Activated CD8-positive, alpha-beta memory T cell treated with anti-CD3 and anti-CD28 coated beads for 4 hours (primary cell): ENCODE measurements at places on chromosomes 7 and 10.

DNA sequence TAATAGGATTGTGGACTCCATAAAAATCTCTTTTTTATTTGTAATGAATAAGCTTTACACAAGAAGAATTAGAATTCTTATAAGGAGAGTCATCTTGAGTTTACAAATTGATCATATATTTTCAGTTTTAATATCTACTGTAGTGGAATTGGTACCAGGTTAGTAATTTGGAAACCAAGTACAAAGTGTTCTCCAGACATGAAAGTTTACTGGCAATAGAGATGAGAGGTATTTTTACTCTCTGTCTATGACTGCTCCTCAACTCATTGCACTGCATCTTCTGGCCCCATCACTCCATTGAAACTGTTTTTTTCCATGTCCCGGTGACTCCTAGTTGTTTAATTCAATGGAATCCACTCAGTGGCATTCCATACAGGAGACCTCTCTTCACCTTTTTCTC is 164.5 kb upstream of the SMIM30 start:
- DNase-seq = no peak

DNA sequence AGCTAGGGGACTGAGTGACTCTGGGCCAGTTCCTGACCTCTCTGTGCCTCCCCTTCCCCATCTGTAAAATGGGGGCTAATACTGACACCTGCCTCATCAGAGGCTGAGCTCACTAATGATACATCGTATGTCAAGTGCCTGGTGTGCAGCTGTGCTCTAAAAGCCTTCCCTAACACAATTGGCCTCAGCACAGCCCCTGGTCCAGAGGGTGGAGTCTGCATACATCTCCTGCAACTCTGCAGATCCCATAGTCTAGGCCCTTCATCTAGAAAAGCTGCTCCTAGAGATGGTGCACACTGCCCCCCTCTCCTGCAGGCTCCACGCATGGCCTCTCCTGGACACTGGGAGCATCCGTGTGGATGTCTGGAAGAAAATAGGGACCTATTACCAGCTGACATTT is 255.0 kb downstream of the RPS24 start:
- no peak for DNase-seq

GRCh38 chr10:130885021-130885655 is 426.4 kb downstream of the TCERG1L start:
- DNase-seq = no peak

DNA sequence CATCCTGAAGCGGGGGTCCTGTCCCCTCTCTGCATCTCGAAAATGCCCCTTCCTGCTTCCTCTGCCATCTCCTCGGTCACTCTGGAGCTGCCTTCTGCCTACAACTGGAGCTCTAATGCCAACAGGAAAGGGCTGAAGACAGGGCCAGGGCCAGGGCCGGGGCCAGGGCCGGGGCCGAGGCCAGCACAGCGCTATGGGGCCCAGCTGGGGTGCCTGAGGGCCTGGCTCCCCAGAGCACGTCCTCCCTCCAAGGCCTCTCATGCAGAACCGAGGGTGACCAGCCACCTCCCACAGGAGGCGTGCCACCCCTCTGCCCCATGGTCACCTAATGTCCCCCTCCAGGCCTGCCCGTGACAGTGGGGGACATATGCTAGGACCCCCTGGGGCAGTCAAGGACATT is 155.7 kb downstream of the PRKAG2 start:
- no peak for DNase-seq

DNA sequence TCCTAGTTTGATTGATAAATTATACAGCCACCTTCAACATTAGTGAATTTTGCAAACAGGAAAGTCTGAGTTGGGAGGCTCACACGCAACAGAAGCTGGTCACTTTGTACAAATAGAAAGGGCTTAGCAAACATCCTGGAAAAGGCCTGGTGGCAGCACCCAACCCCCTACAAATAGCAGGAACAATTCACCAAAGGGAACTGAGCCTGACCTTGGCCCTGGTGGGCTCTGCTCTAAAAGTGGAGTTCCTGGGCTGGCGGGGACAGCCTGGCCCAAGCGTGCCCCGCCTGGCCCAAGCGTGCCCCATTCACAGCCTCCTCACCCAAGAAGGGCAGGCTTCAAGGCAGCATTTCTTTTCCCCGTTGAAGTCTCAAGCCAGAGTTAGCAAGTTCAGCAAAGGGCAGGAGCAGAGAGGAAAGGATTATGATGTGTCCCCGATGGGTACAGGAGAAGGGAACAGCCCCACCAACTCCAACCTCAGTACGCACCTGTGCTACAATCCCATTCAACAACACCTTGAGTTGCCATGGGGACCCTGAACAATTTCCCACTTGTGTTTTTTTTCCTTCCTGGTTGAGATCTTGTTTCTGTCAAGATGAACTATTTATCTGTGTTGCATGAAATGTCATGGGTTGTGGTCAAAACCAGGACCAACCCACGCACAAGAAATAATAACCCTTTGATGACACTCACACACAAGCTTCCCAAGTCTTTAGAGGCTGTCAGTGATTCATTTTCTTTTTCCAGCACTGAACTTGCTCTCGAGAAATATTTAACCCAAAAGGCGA is 43.4 kb downstream of the RGS10 start:
- no peak for DNase-seq

GRCh38 chr7:534959-535358 is 15.3 kb upstream of the PDGFA start:
- no peak for DNase-seq

- no peak for DNase-seq
These were observed 42.8 kb upstream of the TECTB start for GRCh38 chr10:112240441-112240840.

DNA sequence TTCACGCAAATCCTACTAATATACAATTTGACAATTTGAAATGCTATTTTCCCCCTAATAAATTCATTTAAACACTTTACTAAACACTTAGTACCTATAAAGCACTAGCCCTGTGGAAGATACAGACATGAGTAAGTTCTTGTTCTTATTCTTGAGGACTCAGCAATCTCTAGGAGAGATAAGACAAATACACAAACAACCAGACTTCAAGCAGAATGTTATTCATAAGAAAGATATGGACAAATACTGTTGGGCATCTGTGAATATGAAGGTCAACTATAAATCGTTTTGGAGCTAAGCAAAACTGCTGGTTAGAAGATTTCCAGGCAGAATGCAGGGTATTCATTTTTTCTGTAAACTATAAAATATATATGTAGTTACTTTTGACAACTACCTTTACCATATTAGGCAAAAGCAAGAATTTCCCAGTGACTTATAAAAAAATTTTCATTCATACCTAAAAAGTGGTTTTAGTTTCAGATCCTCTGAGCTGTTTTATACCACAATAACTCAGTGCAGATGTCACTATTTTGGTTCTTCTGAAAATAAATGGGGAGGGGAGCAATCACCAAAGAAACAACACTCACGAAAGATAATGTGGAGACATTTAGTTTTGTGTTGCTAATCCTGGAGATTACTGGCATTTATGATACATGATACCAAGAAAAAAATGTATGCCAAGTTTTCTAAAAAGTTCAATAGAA is 3.8 kb downstream of the VPS41 start:
- no peak for DNase-seq

DNA sequence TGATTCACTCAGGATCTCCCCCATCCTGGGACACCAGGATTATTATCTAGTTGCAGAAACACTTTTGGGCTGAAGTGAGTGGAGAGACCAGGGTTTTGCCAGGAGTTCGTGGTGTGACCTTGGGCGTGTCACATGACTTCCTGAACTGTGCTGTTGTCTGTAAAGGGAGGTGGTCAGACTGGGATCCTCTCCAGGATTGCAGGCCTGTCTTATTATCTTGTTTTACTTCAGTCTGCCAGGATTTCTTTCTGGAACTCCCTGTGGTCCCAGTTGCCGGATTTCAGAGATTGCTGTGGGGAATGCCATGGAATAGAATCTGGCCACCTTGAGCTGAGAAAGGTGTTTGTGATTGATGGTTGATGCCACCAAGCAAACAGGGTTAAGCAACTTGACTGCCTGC is 35.8 kb downstream of the CRCP start:
- no peak for DNase-seq

DNA sequence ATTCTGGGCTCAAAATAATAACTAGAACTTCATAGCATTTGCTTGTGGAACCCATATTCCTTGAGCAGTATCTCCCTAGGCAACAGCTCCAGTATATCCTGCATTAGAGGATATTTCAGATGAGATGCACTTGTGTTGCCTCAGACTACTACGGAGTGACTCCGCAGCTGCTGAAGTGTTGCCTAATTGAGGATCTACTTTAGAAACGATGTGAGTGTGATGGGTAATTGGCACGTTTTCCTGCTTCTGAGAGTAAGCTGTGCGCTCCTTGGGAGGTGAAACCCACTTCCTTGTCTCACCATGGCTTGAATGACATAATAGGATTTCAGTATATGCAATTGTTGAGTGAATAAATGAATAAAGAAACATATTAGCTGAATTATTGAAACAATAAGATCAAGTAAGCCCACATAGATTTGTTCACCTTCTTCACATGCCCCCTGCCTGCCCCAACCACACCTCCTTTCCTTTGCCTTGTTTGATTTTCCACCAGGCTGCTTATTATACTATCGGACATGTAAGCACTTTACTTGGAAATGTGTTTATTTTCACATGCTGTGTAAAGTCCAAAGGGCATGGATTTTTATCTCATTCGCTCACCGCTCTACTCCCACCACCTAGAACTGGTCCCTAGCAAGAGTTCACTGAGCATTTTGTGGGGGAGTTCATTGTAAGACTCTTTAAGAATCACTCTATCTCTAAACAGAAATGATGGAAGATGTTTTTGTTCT is 303.8 kb downstream of the KCNMA1 start:
- no peak for DNase-seq

- DNase-seq = no peak
These were observed 228.3 kb upstream of the TEX47 start for GRCh38 chr7:89023877-89024276.

DNA sequence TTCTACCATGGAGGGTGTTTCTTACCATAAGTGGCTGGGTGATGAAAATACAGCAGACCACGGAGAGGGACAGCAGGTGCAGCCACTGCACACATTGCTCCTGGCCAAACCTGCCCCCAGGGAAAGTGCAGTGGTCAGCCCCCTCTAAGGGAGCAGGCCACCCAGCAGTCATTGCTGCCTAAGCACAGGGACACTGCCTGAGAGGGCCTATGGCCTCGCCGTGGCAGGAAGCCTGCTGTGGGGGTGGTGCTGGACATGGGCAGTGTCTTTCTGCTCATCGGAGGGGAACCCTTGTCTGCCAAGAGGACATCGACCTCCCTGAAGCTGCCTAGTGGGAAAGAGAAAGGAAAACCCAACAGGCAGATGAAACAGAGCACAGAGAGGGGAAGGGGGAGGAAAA is 118.3 kb downstream of the PKD1L1 start:
- DNase-seq = no peak

DNA sequence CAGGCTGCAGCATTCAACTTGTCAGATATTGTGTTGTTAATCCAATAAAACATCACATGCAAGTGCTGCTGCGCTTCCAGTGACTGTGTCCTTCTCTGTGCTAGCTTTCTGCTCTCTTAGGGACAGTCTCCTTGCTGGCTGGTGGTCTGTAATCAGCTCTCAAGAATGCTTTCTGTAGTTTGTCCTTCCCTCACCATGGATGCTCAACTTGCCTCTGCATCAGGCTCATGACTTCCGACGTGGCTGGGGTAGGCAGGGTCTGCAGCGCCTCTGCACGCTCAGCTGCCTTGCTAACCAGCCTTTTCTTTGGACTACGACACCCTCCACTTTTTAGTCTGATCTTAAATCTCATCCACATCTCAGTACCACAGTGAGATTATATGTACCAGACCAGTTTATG is 58.3 kb downstream of the MMRN2 start:
- no peak for DNase-seq

DNA sequence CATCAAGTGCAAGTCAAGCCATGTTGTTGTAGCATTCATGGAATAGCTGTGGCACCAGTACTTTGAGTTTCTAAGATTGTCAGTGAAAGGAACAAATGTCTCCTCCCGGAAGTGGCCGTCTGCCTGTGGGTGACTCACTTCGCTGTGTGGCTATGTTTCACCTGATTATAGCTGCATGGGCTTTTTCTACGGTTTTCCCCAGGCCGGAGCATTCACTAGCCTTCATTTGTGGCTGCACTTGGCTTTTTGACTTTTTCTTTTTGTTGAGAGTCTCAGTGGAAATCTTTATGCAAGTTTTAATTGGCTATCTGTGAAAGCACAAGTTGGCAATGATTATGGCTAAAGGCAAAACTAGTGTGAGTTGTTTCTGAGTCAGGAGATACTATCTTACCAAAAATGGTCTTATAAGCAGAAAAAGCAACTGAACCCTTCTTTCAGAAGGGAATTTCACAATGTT is 35.0 kb downstream of the SRI start:
- DNase-seq = no peak

- no peak for DNase-seq
These were observed 128.0 kb downstream of the KCND2 start for GRCh38 chr7:120400806-120401455.

DNA sequence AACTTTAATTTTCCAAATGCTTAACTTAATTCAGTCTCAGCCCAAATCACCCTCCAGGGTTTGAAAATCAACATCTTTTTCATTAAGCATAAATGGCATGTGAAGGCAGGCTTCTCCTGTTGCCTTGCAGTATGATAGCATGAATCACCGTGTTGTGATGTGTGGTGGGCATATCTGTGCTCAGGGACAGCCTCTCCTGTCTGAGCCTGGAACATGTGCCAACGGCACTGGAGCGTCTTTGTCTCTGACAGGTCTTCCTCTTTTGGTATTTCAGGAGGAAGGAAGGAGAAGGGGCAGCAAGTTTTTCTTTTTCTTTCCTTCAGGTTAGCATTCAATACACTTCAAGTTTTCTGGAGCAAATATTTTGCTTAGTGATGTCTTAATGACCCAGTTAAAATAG is 57.6 kb downstream of the LRGUK start:
- no peak for DNase-seq

DNA sequence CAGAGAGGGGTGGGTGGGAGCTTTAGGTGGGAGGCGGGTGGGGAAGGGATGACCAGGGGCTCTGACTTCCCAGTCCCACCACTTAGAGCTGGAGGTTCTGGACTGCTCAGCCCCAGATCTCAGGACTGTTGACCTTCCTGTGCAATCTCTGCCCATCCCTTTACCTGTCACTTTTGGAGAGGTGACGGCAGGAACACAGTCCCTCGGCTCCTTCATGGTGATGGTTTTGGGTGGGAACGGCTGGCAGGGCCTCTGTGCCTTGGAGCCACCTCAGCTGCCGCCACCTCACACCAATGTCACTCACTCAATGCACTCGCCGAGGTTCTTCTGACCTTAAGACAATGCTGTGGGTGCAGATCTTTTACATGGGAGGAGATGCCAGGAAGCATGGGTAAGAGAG is 49.0 kb downstream of the TMEM270 start:
- no peak for DNase-seq

- DNase-seq = no peak
These were observed 197.1 kb downstream of the PHTF2 start for GRCh38 chr7:77995717-77996116.

DNA sequence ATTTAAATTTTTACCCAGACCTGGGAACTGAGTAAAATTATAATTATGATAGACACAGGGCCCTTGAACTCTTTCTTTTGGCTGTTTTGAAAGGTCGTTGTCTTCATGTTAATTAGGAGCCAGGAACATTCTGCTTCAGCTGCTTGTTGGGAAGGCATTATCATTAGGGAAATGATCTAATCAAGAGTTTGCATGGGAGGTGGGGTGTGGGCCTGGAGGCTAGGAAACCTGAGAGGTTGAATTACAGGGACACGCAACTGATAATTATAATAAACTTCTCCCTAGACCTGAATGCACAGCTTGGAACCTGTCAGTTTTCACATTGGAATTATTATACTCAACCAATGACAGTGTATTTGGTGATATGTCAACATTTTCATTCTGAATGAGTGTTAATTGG is 237.7 kb downstream of the CACNB2 start:
- DNase-seq = no peak
